Hematopoietic multipotent progenitor cell treated with erythropoietin and hydrocortisone succinate and interleukin-3 and kit ligand, for 15 days (in vitro differentiated cells): ENCODE measurements at places on chromosomes 1 and 21.

- DNase-seq = no peak
Observed at GRCh38 chr1:30087465-30087864, 635.9 kb downstream of the MATN1 start.

DNA sequence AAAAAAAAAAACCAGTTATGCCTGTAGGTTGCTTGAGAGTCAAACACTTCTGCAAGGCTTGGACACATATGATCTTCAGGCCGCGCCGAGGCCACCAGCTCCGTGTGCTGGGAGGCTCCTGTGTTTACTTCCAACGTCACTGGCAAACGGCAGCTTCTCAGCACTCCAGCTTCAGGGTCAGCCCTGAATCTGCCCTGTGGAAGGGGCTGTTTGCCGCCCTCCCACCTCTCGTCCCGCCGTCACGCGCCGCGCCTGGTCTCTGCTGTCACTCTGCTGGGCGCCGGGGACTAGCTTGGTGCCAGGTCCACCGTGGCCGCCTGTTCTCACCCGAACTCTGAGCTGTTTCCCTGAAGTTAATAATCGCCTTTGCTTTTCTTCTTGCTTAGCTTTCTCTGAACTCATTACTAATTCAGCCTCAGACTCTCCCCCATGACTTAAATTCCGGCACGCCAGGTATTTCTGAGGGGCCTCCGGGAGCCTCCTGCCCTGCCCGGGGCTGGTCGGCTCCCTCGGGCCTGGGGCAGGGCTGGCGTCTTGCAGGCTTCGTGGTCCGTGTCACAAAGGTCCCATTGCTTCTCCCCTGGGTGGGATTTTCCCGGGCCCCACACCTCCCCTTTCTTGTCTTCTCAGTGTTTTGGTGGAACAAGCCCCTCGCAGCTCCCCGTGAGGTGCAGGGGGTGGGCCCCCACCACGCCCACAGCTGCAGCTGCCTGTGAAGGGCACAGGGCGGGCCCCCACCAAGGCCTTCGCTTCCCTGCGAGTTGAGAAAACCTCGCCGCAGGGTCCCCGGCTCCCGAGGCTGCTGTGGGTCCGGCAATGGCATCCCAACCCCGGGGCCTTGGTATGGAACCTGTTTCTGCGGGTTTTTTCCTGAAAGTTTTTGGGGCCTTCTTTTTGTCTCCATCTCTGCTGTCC, 14.6 kb upstream of the C1orf159 start:
- DNase-seq = no peak

GRCh38 chr1:210918893-210919292, 215.1 kb downstream of the KCNH1 start:
- no peak for DNase-seq

- DNase-seq = no peak
Observed at GRCh38 chr1:3922851-3923250, 22.8 kb upstream of the C1orf174 start.

DNA sequence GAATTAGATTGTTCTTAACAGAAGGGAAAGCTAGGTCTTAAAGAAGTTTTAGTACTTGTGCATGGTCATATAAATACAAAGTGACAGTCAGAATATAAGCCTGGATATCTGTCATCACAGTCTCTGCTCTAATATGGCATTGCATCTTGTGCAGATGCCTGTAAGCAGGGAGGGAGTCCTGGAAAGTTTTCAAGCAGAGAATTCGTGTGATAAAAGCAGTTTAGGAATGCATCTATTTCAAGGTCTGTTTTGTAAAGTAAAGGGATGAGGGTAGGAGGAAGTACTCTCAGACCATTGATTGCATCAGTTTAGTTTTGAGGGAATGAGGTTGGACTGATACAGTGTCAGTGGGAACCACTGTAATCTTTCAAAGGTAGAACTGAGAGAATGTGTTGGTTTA, 30.6 kb downstream of the IARS2 start:
- no peak for DNase-seq

GRCh38 chr1:177959811-177960515, 9.9 kb downstream of the SEC16B start:
- no peak for DNase-seq

- no peak for DNase-seq
Observed at GRCh38 chr1:172070055-172070454, 228.8 kb downstream of the DNM3 start.

DNA sequence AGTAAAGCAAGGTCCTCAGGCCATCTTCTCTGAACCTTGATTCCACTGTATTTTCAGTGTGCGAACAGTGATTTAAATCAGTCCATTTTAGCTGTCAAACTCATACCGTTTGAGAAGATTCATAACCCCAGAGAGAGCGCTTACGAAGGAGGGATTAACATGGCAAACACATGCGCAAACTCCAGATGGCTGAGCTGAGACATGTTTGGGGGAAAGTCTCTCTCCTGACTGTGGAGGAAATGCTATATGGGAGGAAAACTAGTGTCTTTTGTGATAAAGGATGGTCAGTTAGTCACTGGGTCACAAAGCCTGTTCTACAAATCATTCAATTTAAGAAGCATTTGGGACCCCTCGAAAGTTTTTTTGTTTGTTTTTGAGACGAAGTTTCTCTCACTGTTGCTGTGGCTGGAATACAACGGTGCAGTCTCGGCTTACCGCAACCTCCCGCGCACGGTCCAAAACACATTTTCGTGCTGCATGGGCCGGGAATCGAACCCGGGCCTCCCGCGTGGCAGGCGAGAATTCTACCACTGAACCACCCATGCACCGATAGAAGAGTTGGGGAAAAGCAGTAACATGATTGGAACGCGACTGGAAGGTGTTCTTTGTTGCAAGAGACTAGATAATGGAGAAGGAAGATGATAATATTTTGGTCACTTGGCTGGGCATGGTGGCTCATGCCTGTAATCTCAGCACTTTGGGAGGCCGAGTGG, 58.4 kb upstream of the CXADR start:
- no peak for DNase-seq
